Activated CD4-positive, alpha-beta T cell treated with anti-CD3 and anti-CD28 coated beads for 48 hours (primary cell): ENCODE measurements at places on chromosomes 7 and 10.

DNA sequence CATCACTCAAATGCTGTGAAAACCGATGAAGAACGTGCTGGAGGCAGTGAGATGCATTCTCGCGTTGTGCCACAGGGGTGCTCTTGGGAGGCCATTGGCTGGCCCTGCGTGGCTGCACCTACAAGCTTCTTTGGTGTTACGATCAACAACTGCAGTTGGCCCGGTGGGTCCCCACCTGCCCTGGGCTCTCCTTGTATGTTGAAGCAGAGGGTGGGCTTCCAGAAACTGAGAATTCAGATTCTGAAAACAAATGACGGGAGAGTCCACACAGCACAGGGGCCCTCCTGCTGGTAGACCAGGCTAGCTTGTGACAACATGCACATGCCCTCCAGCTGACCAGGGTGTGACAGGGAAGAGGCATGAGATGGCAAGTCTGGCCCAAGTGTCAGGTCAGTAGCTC, 23.7 kb upstream of the DDC start:
- DNase-seq, result peak; percentile 23

DNA sequence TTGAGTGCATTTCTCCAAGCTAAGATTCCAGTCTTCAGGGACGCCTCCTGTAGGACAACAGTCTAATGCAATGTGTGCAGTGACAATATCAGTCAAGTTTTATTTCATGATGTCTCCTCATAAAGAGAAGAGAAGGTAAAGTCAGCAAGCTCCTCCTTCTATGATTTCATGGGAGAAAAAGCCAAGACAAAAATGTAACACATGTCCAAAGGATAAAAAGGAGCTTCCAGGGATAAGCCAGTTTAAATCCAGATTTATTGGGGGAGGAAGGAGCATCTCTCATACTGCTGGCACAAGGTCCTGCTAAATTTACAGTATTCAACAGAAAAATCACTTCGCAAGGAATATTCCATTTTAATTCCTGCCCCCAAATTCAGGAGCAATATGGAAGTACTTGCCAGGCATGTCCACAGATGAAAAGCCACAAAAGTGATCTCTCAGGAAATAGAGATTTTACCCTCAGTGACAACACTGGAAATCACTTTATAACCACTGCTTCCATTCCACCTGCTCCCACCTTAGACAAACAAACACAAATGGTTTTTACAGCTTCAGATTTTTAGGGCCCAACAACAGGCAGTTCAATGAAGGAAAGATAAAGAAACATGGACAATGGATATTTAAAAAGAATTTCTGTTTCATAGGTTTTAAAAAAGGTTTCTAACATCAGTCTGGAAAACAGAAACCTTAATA, 677.5 kb upstream of the C7orf33 start:
- no peak for DNase-seq

- no peak for DNase-seq
Measured at GRCh38 chr7:147188467-147188866, 1071.9 kb downstream of the CNTNAP2 start.

GRCh38 chr7:114929570-114929969, 7.7 kb downstream of the MDFIC start:
- DNase-seq, result no peak

- DNase-seq, result no peak
Measured at GRCh38 chr10:60114765-60115586, 208.6 kb upstream of the CCDC6 start.

DNA sequence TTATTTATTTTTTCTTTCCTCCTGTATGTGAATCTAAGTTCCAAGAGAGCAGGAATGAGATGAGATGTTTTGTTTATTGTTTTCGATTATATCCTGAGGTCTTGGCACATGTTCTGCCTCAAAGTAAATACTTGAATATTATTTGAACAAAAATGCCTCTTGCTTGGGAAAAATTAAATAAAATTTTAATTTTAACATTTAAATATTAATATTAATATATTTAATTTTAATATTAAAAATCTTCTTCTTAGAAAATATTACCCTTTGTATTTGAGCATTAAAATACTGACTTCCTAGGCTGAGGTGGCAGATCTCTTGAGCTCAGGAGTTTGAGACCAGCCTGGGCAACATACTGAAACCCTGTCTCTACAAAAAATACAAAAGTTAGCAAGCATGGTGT, 123.4 kb upstream of the SEMA3D start:
- no peak for DNase-seq

GRCh38 chr10:127456122-127456521, 93.0 kb upstream of the NPS start:
- no peak for DNase-seq

DNA sequence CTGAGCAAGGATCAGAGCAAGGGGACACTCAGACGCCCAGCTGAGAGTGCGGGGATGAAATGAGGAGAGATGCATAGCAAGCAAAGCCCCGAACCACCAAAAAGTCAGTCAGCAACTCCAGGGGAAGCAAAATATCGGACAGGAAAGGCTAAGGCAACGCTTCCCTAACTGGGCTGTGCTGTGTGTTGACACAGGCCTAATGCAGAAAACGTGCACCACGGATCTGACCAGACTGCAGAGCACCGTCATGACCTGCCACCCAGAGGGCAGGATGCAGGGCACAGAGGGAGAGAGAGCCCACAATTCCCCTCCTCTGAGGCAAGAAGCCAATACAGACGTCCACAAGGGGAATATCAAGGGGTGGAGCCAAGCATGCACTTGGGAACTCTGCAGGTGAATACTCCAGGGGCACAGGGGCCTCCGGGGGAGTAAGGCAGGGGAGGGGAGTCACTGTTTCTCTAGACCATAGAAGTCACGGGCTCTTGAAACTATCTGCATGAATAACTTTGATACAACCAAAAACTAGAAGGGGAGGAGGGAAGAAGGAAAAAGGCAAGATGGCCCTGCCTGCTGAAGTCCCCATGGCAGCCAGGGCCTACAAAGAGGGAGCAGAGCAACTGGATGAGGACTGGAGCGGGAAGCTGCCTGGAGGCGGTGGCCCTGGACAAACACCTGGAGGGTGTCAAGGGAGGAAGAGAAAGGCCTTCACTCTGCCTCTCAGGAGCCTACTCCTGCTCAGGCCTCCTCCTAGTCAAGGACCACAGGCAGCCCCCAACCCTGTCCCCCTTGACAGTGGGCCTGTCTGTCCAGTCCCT, 26.2 kb downstream of the GRID1 start:
- DNase-seq, result no peak

- DNase-seq, result no peak
Measured at GRCh38 chr10:112637901-112638300, 190.9 kb downstream of the VTI1A start.

GRCh38 chr10:124627866-124628675, 116.1 kb downstream of the FAM53B start:
- DNase-seq, result no peak

DNA sequence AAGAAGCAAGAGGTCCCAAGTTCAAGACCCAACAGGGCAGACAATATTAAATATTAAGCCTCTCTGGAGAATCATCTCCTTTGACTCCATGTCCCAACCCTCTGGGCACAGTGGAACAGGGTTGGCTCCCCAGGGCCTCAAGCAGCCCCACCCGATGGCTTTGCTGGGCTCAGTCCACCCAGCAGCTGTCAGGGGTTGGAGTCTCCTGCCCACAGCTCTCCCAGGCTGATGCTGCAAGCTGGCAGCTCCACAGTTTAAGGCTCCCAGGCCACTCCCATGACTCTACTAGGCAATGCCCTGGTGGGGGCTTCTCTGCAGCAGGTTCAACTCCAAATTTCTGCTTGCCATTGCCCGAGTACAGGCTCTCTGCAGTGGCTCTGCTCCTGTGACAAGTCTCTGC, 55.1 kb downstream of the LARP4B start:
- DNase-seq, result no peak

- no peak for DNase-seq
Measured at GRCh38 chr7:35714862-35715261, 19.9 kb upstream of the HERPUD2 start.

DNA sequence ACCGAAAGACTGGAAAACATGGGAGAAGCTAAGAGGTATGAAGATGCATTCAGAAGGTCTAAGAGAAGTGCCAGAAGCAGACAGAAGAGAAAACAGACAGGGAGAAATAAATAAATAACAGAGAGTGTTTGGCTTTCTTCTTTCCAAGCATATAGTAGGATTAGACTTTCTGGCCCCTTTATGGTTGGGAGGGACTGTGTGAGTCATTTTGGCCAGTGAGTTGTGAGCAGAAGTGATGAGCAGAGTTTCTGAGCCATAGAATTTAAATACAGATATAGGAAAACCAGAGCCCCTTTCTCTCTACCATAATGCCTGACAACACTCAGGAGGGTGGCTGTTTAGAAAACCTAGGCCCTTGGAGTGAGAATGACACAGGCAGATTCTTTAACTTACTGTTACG, 171.0 kb downstream of the PPP1R17 start:
- no peak for DNase-seq

DNA sequence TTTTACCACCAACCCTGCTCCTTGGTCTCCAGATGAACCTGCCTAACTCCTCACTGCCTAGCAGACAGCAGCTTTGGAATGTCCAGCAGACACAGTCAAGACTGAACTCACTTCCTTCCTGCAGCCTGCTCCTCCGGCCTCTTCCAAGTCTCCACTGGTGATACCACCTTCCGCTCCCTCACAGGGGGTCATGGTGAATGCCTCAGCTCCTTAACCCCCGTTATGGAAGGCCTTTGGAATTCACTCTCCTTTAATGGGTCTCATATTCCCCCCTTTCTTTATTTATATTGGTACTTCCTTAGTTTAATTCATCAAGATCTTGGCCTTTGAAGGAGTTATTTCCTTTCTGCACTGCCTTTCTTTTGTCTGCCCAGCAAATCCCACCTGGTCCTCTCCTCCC, 44.9 kb upstream of the ZNF32 start:
- no peak for DNase-seq

DNA sequence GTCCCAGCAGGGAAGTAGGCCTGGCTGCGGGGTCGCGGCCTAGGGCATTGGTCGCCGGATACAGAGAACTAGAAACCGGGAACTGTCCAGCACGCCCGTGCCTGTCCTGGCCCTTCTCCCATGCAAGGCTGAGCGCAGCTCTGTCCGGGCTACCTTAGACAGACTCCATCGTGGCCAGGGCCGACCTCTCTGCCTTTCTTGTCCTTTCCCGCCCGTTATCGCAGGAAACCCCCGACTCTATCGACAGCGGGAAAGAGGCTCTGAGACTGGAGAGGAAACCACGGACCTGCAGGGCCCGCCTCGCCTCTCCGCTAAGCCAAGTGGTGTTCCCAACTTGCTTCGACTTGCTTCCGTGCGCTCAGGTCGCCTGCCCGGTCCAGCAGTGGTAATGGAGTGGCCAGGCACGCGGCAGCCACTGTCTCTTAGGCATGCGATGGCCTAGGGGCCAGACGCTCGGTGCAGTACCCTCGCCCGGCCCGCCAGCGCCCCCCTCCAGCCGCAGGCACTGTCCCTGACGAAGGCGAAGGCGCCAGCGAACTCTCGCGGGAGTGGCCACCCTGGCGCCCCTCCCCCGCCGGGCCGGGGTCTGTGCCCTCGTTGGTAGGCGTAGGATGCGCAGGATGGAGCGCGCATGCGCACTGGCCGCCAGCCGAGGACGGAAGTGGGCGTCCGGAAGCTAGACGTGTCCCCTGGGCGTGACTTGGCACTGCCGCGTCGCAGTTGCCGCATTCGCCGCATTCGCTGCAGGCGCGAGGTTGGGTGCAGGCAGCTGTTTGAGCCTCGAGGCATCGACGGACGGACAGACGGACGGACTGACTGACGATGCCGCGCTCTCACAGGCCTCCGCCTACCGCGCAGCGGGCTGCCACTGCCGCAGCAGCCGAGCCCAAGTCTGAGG, 54.4 kb downstream of the MCMBP start:
- DNase-seq, result peak; percentile 13

DNA sequence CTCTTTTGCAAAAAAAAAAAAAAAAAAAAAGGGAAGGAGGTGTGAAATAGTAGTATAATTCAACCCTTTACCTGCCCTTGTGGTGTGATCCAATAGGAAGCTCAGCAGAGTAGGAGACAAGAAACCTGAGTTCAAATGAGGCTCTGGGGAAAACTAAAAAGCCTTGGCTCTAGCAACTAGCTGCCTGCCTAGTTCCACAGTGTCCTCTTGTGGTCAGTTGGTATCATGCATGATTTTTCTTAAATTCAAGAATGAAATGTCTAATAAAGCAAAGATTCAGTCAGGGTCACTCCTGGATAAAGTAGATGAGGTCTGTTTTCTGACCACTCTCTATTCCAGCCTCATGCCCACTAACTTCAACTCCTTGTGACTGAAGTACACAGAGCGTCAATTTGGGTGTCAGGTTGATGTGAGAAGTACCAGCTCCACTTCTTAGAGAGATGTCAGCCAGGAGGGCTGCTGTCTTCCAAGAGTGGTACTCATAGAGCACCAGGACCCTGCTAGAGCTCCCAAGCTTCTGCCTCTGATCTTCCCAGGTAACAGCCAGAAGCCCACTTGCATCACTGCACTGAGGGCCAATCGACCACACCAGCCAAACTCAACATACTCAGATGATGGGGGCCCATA, 10.5 kb downstream of the LSM5 start:
- no peak for DNase-seq

DNA sequence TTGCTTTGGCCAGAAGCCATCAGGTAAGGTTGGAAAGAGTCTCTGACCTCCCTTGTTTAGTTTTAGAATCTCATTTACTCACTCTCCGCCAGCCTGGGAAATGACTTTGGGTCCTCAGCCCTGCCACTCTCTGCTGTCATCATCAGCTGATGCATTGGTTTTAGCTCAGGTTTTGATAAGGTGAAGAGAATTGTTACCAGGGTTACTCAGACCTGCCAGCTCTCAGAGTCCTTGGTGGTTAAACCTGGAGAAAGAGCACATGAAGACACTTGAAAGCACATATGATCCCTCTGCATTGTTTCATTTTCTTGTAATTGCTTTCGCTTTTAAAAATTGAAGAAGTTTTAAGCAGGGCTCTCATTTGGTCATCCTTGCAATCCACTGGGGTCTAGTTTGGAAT, 4.0 kb upstream of the CROT start:
- DNase-seq, result peak; percentile 4

DNA sequence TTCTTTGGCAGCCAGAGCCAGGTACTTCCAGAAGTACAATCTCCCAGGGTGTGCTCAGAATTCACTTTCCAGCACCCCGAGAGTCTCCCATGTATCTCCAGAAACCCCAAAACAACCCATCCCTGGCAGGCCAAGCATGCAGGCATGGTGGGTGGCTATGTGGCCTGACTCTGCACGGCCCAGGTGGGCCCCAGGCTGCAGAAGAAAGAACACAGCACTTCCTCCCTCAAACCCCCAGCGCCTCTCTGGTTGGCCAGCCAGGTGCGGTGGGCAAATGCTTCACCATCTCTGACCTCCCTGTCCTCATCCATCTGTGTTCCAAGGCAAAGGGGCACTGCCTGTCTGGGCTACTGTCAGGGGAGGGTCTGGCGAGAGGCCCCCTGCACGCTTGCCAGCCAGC, 100.3 kb downstream of the MKI67 start:
- no peak for DNase-seq

GRCh38 chr10:132336919-132337407, 5.0 kb downstream of the LRRC27 start:
- DNase-seq, result peak; percentile 13

GRCh38 chr10:71817831-71818655, 33.0 kb downstream of the PSAP start:
- DNase-seq, result no peak

GRCh38 chr7:117835016-117835664, 38.1 kb downstream of the CTTNBP2 start:
- no peak for DNase-seq
